Activated CD8-positive, alpha-beta memory T cell treated with anti-CD3 and anti-CD28 coated beads, Interleukin-2, amount 50 U/mL, for 48 hours (primary cell): ENCODE measurements at places on chromosomes 4 and X.

- no peak for DNase-seq
Measured at GRCh38 chr4:162011089-162011488, 152.7 kb downstream of the FSTL5 start.

GRCh38 chr4:53654300-53654758 lies 63.0 kb upstream of the LNX1 start:
- no peak for DNase-seq

DNA sequence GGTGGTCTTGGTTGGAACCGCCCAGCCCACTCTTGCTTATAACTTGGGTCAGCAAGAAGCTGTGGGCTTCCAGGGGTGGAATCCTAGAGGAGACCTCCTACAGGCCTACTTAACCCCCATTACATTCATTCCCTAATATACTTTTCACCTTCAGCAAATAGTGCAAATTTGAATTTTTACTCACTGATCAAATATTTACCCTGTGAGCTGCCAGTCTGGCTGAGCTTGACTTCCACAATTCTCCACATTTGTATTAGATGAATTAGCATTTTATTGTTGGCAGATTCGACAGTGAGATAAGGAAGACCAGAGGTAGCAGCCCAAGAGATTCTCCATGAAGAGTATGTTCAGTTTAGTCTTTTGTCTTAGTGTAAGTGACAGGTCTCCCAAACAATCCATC lies 199.6 kb downstream of the BCOR start:
- no peak for DNase-seq

DNA sequence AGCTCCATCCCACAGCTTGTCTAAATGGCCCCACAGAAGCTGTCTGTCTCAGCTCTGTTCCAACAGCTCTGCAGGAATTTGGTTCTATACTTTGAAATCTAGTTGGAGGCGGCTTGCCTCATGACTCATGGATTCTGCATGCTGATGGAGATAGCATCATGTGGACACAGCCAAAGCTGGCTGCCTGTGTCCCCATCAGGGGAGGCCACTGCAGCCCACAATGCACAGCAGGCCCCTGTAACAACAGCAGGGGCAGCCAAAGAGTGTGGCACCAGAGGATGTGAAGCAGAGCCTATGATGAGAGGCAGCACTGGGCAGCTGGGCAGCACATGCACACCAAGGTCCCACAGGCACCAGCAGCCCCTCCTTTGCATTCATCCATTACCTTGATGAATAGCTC lies 67.2 kb downstream of the DCAF12L1 start:
- no peak for DNase-seq

- DNase-seq = no peak
Measured at GRCh38 chrX:48465336-48465933, 4.6 kb downstream of the SLC38A5 start.

GRCh38 chr4:53432528-53433424 lies 55.3 kb downstream of the FIP1L1 start:
- no peak for DNase-seq

DNA sequence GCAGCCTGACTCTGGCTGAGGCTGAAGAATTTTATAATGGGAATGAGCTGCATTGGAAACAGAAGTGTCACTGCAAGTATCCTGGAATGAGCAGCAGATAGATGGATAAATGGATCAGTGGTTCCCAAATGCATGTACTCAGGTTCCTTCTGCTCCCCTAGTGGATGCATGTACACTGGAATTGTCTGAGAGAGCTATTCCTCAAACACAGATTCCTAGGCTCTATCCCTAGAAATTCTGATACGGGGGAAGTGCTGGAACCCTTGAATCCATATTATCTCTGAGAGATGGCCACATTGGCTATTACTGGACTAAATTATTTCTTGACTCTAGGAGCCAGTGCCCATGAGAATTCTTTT lies 64.8 kb downstream of the TMEM131L start:
- DNase-seq = no peak

DNA sequence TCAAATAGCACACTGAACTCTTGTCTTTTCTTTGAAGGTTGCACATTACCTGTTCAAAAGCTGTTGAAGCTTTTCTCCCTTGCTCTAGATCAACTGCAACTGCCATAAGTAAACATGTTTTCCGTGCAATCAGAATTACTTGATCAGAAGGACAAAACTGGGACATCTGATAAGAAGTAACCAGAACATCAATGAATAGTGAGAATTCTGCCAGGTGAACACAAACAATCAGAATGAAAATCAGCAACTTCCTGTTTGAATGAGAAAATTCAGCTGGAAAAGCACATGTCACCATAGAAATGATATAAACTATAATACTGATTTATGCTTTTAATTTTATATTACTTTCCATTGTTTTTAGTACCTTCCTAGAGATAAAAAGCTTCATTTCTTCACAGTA lies 160.7 kb downstream of the DLG3 start:
- no peak for DNase-seq

GRCh38 chrX:13059637-13060499 lies 15.4 kb upstream of the FAM9C start:
- DNase-seq = no peak

DNA sequence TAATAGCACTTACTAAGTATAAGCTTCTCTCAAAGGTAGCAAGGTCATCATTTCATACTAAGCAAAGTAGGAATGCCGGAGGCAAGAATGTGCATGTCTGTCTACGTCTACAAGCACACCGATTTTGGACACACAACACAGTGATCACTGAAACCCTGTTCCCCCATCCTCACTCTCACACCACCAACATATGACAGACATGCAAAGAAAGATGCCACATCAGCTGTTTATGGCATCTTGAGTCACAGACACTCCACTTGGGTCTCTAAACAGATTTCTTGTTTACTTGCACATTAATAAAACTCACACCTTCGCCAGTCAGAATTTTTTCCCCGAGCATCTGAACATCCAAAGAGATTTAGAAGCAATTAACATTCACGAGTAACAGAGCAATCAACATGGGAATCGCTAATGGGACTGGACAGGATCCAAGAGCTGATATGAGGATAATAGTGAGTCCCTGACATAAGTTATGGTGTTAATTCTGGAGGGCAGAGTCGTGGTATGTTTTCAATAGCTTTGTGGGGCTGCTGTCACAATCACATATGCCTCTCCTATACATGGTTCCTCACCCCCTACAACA lies 324.1 kb downstream of the DHX15 start:
- no peak for DNase-seq

- no peak for DNase-seq
Measured at GRCh38 chr4:62144431-62144830, 944.3 kb downstream of the ADGRL3 start.
